ENCODE measurements at places on chromosomes 4 and X.

DNA sequence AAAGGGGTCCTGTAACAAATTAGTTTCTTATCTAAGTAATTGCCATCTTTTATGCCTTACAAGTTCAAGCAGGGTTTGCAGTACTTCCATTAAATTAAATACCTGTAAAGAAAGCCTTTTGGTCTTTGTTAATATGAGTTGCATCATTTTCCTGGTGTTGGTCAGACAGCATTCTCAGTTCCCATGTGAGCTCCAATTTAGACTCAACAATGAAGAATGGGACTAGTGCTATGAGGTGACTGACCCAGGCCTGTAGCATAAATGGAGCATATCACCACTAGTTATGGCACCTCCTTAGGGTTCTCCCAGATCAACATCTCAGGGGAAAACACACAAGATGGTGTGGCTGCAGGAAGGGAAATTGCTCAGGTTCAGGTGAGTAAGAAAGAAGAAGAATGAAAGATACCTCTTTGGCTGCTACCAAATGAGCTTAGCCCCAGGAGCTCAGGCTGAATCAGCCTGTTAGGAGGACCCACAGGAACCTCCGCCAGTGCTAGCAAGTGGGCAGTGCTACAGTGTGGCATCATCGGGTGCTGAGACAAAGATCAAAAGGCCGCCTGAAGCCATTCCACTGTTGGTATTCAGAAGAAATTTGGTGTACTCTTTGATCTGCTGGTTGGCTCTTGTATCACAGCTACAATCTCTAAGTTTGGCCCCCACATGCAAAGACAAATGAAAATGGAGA, 1.8 kb downstream of the TTC29 start:
- peak; percentile 30 for DNase-seq

GRCh38 chr4:81502564-81502963, 30.9 kb upstream of the RASGEF1B start:
- no peak for DNase-seq

GRCh38 chr4:113732967-113733527, 28.5 kb downstream of the CAMK2D start:
- DNase-seq, result no peak

DNA sequence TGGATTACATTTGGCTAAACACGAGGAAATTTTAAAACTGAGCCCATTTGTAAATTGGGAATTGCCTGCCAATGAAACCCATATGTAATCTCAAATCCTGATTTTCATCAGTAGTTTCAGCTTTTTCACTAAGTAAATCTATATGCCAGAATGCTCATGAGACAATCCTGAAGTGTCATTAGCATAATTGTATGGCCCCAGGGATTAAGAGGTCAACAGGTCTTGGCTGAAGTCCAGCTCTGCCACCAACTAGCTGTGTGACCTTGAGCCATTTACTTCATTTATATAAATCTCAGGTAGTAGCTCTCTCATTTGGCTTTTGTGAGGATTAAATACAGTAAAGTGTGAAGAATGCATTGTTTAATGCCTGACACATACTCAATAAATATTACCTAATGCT, 320.5 kb upstream of the EMCN start:
- no peak for DNase-seq

DNA sequence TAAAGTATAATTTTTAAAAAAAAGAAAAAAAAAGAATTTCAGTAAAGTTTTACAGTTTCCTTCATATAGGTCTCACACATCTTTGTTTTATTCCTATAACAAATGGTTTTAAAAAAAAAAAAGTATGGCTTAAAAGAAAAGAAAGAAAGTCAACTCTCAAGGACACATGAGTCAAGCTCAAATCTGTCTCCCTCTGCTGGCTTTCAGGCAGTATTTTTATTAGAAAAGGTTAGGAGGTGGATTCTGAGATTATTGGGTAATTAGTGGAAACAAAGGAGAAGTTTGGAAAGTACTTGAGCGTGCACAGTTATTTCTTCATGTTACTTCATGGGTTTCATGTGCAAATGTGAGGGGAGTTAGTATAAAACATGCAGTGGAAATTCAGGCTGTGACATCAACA, 36.6 kb upstream of the BTC start:
- DNase-seq, result no peak

GRCh38 chr4:175667122-175667521, 144.9 kb downstream of the GPM6A start:
- no peak for DNase-seq
